ENCODE measurements at places on chromosomes 3 and 15.
A peak's percentile ranks its signal among the peaks of the same experiment; 100 is the strongest.

DNA sequence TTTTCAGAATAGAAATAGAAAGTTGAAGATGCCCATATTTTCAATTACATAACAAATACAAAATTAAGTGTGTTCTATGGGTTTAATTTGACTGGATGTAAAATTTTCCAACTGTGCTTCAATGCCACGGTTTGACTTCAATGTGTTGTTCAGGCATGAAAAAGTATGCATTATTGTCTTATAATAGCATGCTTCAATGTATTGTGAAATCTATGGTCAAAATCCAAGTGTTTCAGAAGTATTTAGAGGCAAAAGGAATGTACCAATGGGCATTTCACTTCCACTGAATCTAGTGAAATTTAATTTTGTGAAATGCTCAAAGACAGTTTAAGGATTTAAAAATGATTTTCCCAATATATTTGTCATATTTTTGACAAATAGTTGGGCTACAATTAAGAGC is 16.0 kb downstream of the NEK10 start:
- no peak for DNase-seq

DNA sequence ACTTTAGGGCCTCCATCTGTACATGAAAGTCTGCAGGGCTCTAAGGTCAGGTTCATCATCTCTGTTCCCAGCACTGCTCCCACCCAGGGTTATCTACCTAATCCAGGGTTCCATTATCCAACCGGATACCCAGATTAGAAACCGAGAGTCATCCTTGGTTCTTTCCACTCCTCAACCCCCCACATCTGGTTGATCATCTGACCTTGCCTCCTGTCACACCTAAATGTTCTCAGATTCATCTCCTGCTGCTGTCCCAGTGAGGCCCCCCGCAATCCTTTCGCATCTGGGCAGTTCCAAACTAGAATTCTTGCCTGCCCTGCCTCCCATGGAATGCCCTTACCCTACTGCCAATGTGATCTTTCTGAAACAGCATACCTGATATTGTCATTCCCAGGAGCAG is 136.5 kb downstream of the PDE8A start:
- DNase-seq: no peak

DNA sequence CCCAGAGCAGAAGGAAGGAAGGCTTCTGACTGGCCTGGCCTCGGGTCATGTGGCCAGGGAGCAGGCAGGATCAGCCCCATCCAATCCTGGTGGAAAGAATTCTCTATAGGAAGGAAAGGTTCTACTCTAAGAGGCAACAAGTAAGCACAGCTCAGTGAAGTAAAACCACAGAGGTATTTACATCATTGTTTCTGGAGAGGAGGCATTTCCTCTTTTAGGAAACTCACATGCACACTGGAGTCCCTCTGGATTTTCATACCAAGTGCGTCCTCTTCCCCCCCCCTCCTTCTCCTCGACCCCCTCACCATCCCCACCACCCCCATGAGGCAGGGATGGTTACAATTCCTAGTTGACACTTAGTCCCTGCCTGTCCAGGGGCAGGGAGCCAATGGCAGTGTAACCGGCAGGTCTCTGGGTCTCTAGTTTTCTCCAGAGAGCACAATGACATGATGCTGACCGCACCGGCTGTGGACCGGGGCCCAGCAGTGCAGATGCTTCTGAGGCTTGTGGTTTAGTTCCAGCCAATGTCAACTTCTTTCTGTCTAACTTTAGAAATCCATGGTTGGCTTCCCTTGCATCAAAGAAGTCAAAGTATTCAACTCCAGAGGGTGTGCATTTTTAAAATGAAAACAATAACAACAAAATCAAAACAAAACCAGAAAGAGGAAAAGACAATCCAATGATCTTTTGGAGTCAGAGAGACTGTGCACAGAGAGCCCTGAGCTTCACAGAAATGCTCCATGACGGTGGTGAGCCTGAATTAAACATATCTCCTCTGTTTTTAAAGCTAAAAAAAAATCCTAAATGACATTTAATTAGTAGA is 230.3 kb upstream of the TLE3 start:
- DNase-seq: peak; percentile 83

- no peak for DNase-seq
Measured at GRCh38 chr15:56794165-56794552, 60.9 kb upstream of the ZNF280D start.

DNA sequence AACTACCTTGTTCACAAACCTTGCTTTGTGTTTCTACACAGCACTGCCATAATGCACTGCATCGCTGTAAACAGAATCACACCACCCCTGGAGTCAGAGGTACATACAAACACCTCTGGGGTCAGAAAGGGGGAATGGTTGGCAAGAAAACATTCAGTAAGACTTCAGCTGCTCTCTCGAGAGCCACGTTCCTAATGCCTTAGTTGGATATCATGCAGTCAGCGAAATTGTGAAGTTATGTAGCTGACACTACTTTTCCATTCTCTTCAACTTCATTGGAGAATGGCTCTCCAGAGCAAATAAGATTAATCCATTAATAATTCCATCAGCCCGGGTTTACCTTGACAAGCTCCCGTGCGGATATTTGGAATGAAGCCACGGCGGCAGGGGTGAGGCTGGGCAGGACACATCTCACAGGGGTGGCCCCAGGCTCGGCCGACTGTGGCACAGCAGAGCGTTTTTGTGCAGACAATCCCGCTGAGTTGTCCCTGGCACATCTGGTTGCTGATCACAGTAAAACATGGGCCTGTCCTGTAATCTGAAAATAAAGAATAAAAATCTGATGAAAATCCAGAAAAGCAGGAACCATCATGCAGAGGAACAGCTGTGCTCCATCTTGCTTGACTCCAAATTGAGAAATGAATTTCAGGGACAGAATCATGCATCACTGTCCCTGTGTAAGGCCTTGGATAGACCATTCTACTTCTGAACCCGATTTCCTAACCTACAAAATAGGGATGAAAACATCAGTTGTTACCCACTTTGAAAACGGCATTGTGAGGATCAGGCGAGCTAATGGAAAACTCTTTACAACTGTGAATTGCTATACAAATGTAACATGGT is 108.0 kb downstream of the FBN1 start:
- no peak for DNase-seq

DNA sequence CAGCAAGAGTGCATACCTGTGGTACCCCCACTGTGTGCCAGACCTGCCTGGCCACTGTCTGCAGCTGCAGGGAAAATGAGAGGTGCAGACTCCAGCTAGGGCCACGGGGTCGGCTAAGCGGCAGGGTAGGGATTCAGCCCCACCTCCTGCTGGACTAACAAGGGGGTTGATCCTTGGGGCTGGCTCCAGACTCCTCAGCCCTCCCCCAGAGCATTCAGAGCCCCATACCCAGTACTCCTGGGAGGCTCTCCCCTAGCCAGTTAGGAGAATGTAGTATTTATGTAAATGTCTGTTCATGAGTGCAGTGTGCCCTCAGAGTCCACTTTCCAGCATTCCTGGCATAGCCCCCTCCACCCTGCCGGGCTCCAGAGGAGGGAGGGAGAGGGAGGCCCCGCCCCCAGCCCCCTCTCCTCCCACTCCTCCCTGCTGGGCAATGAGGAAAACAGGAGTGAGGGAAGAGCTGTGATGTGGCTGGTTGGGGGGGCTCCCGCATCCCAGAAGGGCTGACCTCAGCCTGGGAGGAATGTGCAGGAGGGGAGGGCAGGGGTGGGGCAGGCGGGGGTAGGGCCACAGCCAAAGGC is 4.5 kb upstream of the SEMA3B start:
- no peak for DNase-seq

- no peak for DNase-seq
Measured at GRCh38 chr3:79983118-79983517, 215.3 kb upstream of the ROBO1 start.

DNA sequence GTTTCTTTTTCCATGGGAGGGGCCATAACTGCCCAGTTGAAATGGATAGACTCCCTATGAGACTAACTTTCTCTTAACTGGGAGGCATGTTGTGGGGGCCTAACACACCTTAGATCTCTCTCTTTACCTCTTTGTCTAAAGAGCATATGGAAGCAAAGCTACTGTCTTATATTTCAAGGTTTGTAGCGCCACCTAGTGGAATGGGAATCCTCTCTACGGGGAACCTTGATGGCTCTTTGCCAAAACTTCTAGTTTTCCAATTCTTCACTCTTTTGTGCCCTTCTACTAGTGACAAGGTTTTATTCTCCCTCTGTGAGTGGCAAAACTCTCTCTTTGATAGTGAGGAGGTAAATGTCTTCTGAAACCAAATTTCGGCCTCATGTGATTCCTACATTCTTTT is 1030.4 kb upstream of the CADM2 start:
- DNase-seq: peak; percentile 69

DNA sequence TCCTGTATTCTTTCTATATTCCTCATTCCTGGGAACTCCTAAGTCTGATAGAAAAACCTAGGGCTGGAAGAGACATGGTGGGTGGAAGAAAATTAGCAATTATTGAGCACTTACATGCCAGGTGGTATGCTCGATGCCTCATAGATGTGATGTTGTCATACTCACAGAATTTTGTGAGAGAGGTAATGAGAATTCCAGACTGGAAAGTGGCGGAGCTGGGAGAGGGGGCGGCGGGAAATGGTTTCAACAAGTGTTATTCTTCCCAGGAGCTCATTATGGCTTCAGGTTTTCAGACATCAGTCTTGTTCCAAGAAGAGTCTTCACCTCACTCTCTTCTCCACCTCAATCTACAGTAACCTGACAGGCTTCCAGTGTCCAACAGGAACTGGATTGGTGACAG is 16.2 kb downstream of the TIMP4 start:
- no peak for DNase-seq

GRCh38 chr3:187370051-187370450 is 1.9 kb downstream of the RTP4 start:
- no peak for DNase-seq

- DNase-seq: no peak
Measured at GRCh38 chr3:100120012-100120411, 5.7 kb upstream of the FILIP1L start.

DNA sequence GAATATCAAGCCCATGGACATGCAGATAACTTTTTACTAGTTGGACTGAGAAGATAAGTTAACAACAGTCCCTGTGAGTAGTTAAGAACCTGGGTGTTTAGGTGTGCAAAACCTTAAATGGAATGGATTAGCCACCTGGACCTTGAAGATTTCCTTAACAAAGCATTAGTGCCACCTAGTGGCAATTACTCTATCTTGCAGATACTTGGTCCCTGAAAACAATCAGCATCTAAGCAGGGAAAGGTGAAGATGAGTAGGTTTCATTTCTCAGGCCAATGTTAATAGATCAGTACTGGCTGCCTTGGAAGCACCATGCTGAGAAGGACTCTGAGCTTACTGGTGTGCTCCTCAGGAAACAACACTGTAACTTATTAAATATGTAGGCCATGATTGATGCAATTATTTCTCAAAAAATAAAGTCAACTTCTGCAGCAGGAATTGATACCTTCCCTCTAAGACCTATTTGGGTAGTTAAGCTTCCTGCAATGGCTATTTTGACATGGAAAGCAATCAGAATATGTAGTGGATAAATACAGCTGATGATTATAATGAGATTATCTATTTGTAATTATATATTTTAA is 329.4 kb downstream of the TBC1D5 start:
- DNase-seq: peak; percentile 66

DNA sequence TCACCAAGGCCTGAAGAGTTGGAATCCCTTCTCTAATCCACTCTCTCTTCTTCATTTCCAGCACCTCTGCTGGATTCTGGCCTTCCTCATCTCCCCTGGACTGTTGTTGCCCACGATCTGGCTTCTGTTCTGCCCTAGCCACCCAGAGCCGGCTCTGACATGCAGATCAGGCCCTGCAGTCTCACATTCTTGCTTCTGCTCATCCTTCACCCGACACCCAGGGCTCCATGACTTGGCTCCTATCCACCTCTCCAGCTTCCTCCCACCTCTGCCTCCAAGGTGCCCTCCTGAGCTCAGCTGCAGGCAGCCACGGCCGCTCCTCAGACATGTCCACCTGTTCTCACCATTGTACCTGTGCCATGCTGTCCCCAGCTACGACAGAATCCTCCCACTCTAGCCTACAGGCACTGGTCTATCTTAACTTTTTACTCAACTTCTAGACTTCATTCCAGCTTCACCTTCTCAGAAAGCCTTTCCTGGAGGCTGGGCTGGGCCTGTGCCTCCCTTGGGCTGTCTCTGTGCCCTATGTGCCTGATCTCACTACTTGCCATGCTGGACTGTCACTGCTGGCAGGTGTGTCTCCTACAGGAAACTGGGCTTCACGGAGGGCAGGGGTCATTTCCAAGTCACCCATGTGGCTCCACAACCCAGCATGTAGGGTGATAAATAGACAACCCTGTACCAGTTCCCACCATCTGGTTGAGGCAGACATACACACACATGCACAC is 16.0 kb upstream of the TBC1D21 start:
- no peak for DNase-seq

DNA sequence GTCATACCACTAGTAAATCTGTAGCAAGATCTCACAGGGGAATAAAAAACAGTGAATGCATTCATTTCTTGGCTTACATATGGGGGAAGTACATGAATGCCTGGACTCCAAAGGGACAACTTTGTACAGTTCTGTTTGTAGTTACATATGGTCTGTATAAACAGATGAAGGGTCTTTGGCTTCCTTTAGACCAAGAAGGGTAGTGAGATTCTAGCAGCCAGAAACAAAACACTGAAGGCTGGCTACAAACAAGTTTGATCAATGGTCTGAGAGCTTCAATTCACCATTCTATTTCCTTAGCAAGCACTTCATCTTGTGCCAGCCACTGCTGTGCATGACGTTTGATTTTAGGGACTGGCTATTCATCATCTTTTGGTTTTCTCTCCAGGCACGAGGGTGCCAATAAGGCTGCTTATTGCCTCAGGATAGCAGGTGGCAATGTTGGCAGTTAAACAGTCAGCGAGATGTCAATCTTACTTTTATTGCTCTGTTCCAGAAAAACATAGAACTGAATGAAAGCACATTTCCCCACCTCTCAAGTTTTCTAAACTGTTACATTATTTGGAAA is 313.7 kb upstream of the COL8A1 start:
- DNase-seq: no peak

- DNase-seq: no peak
Measured at GRCh38 chr3:149167898-149168297, 38.5 kb downstream of the HPS3 start.

- no peak for DNase-seq
Measured at GRCh38 chr3:172194702-172195406, 155.5 kb downstream of the FNDC3B start.
